NCI-H69 (cell line): ENCODE measurements at places on chromosomes 16 and 17.

DNA sequence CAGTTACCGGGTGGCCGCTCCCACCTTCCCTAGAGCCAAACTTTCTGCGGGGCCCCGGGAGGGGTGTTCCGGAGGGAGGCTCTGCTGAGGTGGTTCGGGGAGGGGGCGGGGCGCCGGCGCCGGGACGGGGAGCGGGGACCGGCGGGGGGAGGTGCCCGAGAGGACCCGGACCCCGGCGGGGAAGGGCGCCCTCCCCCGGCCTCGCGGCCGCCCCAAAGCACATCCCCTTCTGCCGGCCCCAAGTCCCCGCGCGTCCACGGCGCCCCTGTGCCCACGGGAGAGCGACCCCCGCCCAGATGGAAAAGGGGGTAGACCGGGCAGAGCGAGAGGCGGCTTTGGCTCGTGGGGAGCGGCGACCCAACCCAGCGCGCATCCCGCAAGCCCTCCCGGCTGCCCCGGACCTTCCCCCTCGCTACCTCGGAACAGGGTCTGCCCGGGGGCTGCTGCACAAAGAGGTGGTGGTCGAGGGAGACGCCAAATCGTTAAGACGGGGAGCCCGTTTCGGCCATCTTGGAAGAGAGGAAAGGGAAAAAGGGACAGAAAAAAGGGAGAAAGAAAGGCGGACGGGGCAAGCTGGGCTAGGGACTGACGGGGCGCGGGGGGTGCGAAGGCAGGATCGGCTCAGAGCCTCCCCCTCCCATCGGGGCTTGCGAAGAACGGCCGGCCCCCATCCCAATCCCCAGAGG, 530 bp downstream of the PCGF2 start:
- DNase-seq: peak; percentile 53

DNA sequence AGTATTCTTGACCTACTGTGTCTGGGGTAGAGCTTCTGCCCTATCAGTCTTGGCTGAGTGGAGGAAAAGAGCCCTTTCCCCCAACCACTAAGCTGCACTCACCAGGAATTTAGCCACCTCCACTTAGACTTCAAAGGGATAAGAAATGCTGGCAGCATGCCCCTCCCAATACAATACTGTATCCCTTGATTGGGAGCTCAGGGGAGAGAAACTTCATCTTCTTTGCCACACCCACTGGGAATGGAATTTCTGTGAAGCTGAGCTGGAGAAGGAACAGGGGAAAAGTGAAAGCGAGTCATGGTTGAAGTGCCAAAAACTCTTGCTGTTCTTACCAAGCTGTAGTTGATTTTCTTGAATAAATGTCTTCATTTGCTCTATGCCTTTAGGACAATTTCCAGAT, 68.8 kb downstream of the CEP112 start:
- DNase-seq: peak; percentile 16

- DNase-seq: peak; percentile 97
Observed at GRCh38 chr17:51015145-51015558, 105.5 kb downstream of the SPAG9 start.

GRCh38 chr16:30417529-30418349, 10.3 kb downstream of the ZNF771 start:
- DNase-seq: peak; percentile 99

GRCh38 chr17:35011671-35012216, 31.4 kb downstream of the LIG3 start:
- peak; percentile 71 for DNase-seq

DNA sequence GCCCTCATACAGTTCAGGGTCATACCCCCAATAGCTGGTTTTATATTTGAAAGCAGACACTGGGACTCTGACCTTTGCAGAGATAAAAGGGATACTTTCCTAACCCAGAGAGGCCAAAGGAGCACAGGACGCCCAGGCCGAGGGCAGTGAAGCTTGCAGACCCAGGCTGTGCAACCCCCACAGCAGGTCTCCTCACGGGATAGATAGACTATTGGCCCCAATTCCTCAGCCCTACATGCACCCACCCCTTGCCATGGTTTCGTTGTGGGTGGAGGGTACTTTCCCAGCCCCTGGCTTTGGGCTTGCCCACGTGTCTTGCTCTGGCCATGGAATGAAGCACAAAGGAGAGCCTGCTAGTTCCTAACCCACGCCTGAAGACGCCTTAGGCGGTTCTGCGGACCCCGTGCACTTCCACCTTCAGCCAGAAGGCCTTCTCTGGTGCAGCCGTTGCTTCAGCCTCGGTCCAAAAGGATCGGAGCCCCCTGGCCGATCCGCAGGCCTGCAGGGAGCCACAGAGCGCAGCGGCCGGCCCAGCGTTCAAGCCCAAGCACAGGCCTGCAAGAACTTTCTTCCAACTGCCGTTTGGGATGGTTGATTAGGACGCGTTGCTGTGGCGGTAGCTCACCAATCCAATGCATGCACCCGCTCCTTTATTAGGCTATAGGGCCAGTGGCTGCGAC, 9.8 kb upstream of the BRCA1 start:
- DNase-seq: no peak

GRCh38 chr16:49663081-49664065, 192.5 kb downstream of the ZNF423 start:
- peak; percentile 21 for DNase-seq

- DNase-seq: no peak
Observed at GRCh38 chr17:18119938-18120337, 11.4 kb downstream of the MYO15A start.

DNA sequence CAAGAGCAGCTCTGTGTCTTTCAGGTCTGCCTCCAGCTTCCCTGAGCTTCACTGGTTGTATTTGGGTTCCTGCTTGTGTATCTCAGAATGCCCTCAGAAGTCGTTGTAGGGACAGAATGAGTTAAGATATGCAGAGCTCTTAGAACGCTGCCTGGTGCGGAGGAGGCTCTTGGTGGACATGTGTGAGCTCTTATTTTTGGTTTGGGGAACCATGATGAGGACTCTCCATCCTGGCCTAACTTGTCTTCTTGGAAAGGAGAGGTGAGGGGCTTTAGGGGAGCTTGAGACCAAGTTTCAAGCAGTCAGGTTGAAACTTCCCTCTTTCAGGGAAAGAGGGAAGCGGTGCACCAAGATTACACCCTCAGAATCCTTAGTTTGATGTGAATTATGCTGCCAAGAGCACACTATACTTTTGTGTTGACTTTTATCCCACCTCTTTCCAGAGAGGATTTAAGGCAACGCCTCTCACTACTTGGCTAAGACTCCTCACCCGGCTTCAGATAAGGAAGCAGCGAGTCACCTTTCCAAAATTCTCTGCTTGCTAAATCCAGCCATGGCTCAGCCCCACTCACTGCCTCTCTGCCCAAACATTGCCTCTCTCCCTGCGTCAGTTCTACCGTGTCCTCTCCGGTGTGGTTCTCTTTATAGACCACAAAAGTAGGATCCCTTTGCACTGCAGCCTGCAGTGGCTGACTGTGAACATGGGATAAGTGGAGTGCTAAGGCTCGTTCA, 12.7 kb downstream of the CDK5RAP3 start:
- no peak for DNase-seq

DNA sequence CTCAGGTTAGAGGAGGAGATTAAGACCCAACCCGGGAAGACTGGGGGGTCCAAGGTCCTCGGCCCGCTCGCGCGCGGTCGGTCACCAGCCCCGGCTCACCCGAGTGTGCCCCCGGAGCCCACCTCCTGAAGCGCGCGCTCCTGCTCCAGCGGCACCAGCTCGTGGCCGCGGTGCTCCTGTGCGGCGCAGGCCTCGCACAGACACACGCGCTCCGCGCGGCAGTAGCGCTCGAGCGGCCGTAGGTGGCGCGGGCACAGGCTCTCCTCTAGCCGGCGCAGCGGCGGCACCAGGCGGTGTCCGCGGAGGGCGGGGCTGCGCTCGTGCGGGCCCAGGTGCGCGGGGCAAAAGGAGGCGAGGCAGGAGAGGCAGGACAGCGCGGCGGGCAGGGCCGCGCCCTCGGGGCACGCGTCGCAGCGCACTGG, 618 bp downstream of the TRIM47 start:
- peak; percentile 88 for DNase-seq

- DNase-seq: no peak
Observed at GRCh38 chr16:63925221-63925620, 1196.6 kb downstream of the CDH11 start.

- DNase-seq: no peak
Observed at GRCh38 chr17:73319766-73320165, 8.0 kb upstream of the CDC42EP4 start.

GRCh38 chr16:67370661-67371060, 22.6 kb downstream of the TPPP3 start:
- no peak for DNase-seq

GRCh38 chr17:28841901-28842281, 699 bp downstream of the FAM222B start:
- DNase-seq: no peak

DNA sequence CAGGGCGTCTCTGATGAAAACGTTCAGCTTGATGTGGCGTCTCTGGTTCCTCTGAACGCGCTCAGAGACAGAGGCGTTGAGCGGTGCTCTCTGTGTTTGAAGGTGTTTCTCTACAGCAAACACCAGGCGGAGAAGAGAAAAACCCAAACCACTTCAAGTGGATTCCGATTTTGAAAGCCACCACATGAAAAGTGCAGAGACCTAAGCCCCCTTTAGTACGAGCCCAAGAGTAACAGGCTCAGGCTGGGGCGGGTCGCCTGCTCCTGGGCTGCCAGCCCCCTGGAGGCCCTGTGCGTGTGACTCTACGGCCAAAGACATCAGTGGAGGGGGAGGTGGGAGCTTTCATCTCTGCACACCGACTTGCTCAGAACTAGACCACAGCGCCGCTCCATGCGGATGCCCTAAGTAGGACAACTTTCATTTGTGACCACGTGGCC, 328.4 kb downstream of the MAF start:
- DNase-seq: no peak

DNA sequence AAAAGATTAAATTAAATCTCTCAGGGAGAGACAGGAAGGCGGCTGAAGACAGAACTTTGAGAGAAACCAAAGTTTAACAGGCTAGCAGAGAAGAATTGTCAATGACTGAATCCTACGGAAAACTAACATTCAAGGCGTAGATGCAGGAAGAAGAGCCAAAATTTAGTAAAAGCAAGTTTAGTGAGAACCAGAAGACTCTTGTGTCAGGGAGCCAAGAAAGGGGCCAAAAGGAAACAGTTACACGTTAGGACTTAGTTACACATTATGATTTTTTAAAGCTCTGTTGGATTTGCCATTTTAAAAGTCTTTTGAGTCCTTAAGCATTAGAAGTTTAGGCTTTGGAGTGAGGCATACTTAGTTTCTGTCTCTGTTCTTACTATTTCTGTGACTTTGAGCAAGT, 164.6 kb downstream of the CHD9 start:
- no peak for DNase-seq

- no peak for DNase-seq
Observed at GRCh38 chr16:54347961-54348360, 61.4 kb upstream of the IRX3 start.

DNA sequence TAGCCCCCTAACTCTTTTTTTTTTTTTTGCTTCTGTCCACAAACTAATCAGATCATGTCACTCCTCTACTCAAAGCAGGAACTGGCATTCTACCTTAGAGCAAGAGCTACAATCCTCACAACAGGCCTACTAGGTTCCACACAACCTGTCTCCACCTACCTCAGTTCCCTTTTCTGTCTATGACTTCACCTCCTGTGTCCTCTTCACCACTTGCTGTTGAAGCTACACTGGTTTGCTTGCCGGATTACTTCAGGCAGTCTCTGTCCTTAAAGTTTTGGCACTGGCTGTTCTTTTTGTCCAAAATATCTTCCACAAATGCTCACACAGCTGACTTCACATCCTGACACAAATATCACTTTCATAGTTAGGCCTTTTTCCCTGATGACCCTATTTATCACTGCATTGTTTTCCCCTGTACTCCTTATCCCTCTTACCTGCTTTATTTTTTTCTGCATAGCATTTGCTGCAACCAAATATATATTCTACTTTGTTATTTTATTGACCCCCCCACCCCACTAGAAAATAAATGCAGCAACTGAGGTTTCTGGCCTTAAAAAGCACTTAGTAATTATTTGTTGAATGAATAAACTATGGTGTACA, 72.0 kb downstream of the KANSL1 start:
- DNase-seq: no peak

DNA sequence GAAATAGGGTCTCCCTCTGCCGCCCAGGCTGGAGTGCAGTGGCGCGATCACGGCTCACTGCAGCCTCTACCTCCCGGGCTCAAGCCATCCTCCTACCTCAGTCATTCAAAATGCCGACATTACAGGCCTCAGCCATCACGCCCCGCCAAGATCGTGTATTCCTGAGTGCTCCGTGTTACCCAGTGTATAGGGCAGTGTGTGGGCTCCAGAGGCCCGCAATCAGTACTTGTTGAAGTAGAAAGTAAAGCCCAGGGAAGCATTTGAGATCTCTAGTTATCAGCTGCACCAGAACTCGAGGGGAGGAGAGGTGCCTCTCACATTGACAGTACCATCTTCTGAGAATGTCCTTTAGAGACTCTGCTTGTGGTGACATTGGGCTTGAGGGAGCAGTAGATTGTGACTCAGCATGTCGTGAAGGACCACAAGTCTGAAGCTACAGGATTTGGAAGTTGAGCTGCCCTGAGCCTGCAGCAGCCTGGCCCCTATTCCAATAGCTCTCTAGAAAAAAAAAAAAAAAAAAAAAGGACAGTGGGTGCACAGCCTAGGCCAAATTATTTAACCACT, 1.1 kb upstream of the PRPSAP1 start:
- DNase-seq: no peak

- peak; percentile 86 for DNase-seq
Observed at GRCh38 chr16:11112723-11113348, 143.2 kb downstream of the SOCS1 start.

DNA sequence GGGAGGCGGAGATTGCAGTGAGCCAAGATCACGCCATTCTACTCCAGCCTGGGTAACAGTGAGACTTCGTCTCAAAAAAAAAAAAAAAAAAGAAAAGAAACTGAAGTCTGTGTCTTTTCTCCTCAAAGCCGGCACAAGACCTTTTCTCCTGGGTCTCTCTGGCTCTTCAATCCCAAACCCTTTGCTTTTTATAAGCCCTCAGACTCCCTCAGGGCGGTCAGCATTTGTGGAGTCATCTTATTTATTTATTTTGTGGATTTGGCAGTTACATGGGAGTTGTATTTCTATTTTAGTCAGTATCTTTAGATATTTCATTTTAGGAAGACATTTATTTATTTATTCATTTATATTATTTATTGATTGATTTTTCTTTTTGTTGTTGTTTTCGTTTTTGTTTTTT, 57.7 kb upstream of the MAP3K14 start:
- no peak for DNase-seq

GRCh38 chr16:1434644-1435592, 4.0 kb downstream of the PERCC1 start:
- no peak for DNase-seq

DNA sequence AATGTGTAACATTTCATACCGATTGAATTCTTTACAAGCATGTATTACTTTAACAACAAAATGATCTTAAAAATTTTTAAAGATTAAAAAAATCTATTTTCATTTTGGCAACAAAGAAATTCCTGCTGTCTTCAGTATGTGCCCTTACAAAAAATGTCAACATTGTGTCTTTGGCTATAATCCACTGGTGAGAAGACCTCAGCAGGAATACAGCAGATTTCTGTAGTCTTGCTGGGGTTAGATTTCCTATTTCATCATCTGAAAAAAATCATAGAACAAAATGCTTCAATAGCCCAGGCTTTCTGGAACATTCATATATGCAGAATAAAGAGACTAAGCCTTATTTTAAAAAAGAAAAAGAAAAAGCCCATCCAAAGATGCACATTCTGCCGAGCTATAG, 129.1 kb upstream of the CA10 start:
- DNase-seq: no peak
